ENCODE measurements at places on chromosomes 13 and 19.
A peak's percentile ranks its signal among the peaks of the same experiment; 100 is the strongest.

GRCh38 chr13:61144834-61145593 lies 270.6 kb downstream of the PCDH20 start:
- no peak for DNase-seq

DNA sequence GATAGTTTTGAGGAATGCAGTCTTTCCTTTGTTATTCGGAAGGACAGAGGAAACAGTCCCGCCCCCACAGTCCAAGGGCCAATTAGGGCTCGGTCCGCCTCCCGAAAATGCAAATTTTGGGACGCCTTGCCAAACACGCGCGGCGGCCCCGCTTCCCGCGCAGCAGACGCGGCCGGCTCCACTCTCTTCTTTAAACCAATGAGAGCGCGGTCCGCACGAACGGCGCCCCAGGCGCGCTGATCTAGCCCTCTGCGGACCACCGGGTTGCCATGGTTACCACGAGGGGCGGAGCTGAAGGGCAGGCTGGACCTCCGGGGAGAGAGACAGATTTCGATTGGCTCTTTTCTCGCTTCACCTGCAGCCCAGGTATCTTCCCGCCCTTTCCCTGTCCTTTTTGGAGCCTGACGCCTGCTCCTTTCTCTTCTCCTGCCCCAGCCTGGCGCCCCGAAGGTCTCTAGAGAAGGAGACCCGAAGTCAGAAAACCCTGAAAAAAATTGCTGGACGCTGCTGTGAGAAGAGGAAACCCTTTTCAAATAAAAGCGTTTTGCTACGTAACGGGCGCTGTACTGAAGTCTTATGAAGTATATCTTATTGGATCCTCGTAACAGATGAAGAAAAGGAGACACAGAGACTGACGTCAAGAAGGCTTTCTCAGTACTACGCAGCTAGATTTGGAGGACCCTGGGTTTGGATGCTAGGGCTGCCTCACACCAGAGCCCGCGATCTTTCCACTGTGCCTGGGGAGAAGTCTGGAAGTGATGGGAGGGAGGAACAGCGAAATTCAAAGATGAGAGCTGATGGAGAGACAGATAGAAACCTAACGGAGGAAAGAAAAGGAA lies 2.0 kb downstream of the PTH2 start:
- peak; percentile 45 for DNase-seq

DNA sequence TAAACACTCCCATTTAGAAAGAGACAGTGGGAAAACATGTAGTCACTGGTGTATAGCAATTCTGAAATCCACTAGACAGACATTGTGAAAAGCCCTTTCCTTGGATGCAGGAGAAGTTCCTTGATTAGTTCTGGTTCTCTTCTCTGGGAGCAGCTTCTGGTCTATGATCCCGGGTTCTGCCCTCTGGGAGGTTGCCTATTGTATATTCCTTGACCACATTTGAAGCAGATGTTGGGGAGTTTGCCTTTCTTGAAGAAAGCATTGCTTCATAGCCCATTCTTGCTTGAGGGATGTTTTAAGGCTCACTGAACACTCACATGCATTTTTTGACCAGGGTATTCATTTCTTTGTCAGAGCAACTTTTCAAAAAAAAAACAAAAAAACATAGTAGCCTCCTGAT lies 211.9 kb downstream of the NDFIP2 start:
- no peak for DNase-seq

DNA sequence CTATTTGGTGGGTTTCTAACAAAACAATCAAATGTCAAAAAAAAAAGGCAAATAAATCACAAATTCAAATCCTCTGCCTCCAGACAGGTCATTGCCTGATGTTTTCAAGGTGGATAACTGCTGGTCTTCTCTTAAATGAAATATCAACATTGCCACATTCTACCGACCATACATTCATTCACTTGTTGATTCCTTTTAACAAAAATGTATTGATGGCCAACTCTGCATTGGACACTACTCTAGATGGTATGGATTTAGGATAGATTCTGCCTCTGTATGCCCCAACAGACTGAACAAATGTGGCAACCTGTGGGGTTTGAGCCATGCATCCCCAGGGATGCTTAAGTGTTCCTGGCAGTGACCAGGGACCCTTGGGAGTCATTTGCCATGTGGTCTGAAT lies 87.6 kb upstream of the STK24 start:
- no peak for DNase-seq

GRCh38 chr19:51712461-51713081 lies 11.2 kb downstream of the HAS1 start:
- no peak for DNase-seq

GRCh38 chr13:70188567-70188966 lies 80.3 kb upstream of the KLHL1 start:
- no peak for DNase-seq

Data from stimulated activated CD4-positive, alpha-beta T cell treated with anti-CD3 and anti-CD28 coated beads, Interleukin-2, amount 100 ng/mL, for 24 hours (primary cell).